Hindlimb muscle (tissue), 1 donor: ENCODE measurements at places on chromosomes 12 and 14.

DNA sequence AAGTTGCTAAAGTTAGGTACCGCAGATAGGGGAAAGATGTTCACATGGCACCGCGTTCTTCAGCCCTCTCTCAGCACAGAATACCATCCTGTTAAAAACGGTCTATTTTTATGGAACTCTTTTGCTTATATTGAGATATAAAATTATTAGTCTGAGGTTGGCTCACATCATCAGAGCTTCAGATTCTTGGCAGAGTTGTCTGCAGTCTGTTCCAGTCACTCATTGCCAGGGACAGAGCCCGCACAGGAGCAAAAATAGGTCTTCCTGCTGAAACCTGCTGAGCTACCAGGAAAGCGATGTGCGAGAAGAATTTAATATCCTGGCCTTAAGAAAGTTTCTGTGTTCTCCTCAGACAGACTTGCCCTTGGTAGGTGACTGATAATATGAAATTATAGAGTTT lies 249.8 kb downstream of the VRK1 start:
- peak; percentile 14 for DNase-seq

- no peak for DNase-seq
These were observed 1.1 kb upstream of the PRKAG1 start for GRCh38 chr12:49019443-49020324.

- no peak for DNase-seq
These were observed 75.2 kb upstream of the RPH3A start for GRCh38 chr12:112716099-112717093.

DNA sequence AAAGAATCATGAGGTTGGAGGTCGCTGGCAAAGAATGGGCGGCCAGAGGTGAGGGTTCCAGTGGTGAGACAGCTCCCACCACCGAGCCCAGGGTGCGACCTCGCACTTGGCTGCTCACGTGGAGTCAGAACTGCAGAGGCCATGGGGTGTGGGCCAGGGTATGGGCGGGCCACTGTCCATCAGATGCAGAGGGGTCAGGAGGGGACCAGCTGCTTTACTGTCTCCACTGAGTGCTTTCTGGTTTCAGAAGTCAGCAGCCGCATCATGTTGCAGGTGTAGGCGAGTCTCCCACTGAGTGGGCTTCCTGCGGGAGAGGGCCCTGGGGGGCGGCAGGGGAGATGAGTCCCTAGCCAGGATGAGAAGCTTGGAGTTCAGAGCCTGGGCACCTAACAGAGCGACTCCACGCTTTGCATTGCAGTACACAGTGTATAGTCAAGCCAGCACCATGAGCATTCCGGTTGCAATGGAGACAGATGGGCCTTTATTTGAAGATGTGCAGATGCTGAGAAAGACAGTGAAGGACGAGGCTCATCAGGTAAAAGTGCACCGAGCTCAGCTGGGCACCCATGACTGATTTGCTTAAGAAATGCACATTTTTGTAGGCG lies 46.9 kb upstream of the DYNC1H1 start:
- DNase-seq: no peak

- no peak for DNase-seq
These were observed 99.2 kb downstream of the PPM1A start for GRCh38 chr14:60348211-60348610.

DNA sequence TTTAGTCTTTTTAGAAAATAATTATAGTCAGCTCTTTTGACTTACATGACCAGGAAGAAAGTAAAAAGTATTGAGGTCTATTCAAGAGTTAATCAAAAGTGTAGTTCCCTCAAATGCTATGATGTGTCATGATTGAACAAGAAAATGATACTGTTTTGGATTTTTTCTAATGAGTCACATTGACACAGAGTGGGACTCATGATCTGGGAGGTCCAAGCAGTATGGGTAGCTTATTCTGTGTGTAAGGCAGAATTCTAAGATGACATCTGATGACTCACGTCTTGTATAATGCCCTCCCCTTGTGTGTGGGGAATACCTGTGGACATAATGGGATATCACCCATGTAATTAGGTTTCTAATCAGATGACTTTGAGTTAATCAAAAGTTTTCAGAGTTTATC lies 178.1 kb upstream of the DDHD1 start:
- DNase-seq: no peak

- no peak for DNase-seq
These were observed 4.4 kb downstream of the VDR start for GRCh38 chr12:47900131-47901062.

GRCh38 chr14:68113343-68113930 lies 293.9 kb downstream of the RAD51B start:
- DNase-seq: no peak

DNA sequence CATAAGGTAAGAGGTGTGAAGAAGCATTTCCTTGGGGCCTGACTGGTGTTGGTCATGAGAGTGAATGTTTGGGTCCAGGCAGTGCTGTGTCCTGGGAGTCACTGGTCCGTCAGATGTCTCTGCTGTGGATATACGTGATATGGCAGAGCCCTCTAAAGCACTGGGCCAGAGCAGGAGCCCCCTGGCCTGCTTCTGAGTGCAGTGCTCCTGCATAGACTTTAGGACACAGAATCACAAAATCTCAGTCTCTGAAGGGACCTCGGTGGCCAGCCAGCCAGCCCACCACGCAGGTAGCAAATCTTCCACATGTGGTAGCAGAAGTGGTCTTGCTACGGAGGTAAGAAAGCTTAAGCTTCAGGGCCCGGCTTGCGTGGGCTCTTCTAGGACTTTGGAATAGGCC lies 18.5 kb upstream of the AQP2 start:
- no peak for DNase-seq

DNA sequence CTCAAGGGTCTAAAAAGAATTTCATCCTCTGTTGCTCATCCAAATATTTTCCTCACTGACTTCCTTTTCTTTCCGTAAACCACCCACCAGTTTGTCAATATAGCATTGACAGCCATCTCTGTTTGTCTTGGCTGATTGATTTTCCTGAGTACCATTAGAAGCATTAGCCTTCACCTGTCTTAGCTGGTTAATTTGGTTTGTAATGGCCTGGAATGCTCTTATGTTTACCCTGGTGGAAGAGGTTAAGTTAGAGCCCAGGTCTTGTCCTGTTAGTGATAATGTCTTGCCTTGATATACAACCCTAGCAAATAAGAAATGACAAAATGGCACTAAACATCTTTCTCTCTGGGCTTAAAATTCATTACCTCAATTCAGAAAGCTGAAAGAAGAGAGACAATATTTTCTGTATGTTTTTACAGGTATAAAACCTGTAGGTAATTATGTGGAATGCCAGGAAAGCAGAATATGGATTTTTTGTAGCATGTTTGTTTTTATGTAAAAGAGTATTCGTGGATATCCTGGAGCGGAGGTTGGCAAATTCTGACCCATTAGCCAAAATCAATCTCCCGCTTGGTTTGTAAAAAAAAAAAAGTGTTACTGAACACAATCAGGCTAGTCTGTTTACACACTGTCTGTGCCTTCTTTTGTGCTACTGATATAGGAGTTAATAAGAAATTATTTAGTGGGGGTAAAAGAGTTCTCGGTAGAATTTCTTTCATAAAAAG lies 224.4 kb upstream of the DAAM1 start:
- no peak for DNase-seq
